ENCODE measurements at places on chromosomes 1 and 21. TPM values are rescaled to one million over a fixed set of nuclear protein-coding genes. Genes with fewer than 3 reads are reported as not detected.

BSND gene
- total RNA-seq = not detected

DNA sequence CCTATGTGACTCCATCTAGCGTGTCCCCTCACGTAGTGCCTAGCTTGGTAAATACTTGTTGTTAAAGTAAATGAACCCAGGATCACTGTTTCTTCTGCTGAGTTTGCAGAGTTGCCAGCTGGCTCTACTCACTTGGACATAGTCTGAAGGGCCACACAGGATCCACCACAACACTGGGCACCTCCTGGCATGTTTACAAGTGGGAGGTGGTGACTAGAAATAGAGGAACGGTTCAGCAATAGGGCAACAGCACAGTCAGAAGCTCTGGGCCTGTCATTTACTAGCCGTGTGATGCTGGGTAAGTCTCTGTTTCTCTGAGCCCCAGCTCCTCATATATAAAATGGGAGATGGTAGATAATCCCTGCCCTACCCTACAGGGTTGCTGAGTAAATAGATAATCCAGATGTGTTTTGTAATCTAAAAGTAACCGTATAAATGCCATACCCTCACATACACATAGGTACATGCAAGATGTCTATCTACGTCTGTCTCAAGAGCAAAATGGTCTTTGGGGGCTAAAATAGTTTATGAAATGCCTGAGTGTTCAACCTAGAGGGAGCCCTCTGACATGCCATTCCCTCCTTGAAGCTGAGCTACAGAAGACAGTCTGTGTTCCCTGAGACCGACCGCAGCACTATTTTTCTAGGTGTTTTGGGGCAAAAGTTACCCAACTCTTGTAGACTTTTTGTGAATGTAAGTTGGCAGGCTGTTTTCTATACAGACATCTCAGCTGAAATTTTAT, 20.5 kb downstream of the RNF220 start:
- H3K4me3 ChIP-seq = no peak overlapping the region
- H3K36me3 ChIP-seq = no peaks in the 10 kb centered on the region
- no peak for DNase-seq
- no peaks in the 10 kb centered on the region for H3K27me3 ChIP-seq
- H3K4me1 ChIP-seq = peaks cover 8% of the 10 kb centered on the region
- H3K27ac ChIP-seq = no peak overlapping the region

GRCh38 chr1:212188599-212189351, 96.4 kb upstream of the PPP2R5A start:
- H3K27ac ChIP-seq = no peak overlapping the region
- H3K36me3 ChIP-seq = no peaks in the 10 kb centered on the region
- H3K4me3 ChIP-seq = no peak overlapping the region
- no peaks in the 10 kb centered on the region for H3K4me1 ChIP-seq
- H3K27me3 ChIP-seq = no peaks in the 10 kb centered on the region

OR2T2 gene
- not detected for total RNA-seq

RGS8 gene
- total RNA-seq = not detected
